Kidney capillary endothelial cell (primary cell): ENCODE measurements at places on chromosomes 16 and 17.

GRCh38 chr17:29838961-29839360 is 91.1 kb downstream of the SSH2 start:
- DNase-seq: no peak

GRCh38 chr16:87821376-87822107 is 47.8 kb downstream of the SLC7A5 start:
- DNase-seq: no peak

- DNase-seq: no peak
Observed at GRCh38 chr16:66874079-66874775, 6.1 kb upstream of the PDP2 start.

GRCh38 chr17:45311760-45312476 is 4.9 kb downstream of the MAP3K14 start:
- no peak for DNase-seq

GRCh38 chr17:29640981-29641642 is 18.4 kb upstream of the CORO6 start:
- DNase-seq: peak; percentile 60

GRCh38 chr17:72714357-72714966 is 378.0 kb downstream of the SLC39A11 start:
- no peak for DNase-seq

- DNase-seq: no peak
Observed at GRCh38 chr16:48182979-48183537, 27.3 kb upstream of the ABCC12 start.

DNA sequence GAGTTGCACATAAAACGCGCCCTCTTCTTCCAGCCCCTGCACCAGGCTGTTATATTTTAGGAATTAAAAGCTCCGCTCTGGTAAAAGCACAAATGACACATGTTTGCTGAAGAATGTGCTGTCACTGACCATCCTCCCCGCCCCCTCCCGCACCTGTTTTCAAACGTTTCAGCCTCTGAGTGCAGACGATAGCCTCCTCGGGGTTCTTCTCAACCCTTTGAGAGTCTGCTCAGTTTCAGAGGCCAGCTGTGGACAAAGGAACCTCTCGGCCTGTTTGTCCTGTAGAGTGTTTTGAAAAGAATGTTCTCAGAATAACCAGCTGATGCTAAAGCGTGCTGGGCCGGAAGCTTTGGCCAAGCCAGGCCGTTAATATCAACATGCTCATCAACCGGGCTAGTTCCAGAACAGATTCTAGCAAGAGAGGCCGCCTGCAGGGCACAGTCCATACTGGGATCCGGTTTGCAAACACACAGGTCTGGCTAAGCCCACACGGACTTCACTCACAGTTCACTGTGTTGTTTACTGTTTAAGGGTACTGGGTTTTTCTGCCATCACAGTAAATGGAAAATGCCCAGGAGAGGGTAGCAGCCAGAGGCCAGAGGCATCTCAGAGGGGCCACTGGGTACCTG is 6.4 kb upstream of the CACNG4 start:
- no peak for DNase-seq

DNA sequence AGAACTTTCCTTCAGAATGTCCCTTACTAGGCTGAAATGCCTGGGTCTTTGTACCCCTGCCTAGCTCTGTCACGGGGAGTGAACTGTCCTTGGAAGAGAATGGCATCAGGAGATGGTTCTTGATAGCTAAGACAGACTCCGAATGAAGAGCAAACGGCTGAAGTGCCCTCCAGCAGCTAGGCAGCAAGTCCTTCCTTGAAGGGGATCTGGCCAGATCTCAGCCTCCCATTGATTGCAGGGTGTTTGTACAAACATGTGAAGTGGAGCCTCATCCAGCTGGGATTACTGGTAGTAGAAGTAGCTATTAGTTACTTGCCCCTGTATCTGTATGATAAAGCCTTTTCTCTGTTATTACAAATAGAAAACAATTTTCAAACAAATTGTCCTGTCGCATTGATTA is 30.9 kb downstream of the LRRC36 start:
- DNase-seq: no peak
